Uterus (tissue), 4 donors: ENCODE measurements at places on chromosomes 11 and 22. TPM values are rescaled to one million over a fixed set of nuclear protein-coding genes. Genes with fewer than 3 reads are reported as not detected.

DNAJB13 gene
- 1.9 TPM for total RNA-seq

LRRC4C gene
- total RNA-seq = 16.9 TPM

MRGPRX3 gene
- not detected for total RNA-seq

OR6A2 gene
- not detected for total RNA-seq

CCDC85B gene
- total RNA-seq = 63.5 TPM

ZP1 gene
- not detected for total RNA-seq

IFITM10 gene
- total RNA-seq = not detected

PIK3C2A gene
- 63.5 TPM for total RNA-seq

PRCP gene
- total RNA-seq = 59.9 TPM

LRRC10B gene
- 0.59 TPM for total RNA-seq

FAM89B gene
- 13.9 TPM for total RNA-seq

OR4C45 gene
- not detected for total RNA-seq

CNTF gene
- not detected for total RNA-seq

CFAP300 gene
- total RNA-seq = 8.4 TPM

OR51B4 gene
- total RNA-seq = not detected

DAGLA gene
- 0.29 TPM for total RNA-seq

SCUBE2 gene
- 3.1 TPM for total RNA-seq

RAB36 gene
- 18.2 TPM for total RNA-seq

APOBEC3G gene
- 25.4 TPM for total RNA-seq

HTR3A gene
- total RNA-seq = 0.21 TPM

TMPRSS13 gene
- 0.90 TPM for total RNA-seq

HBG2 gene
- not detected for total RNA-seq

P2RY6 gene
- not detected for total RNA-seq

SYCE3 gene
- not detected for total RNA-seq

CTSW gene
- 0.62 TPM for total RNA-seq

NCAM1 gene
- 210 TPM for total RNA-seq

KRTAP5-5 gene
- total RNA-seq = not detected

MMP27 gene
- total RNA-seq = not detected

ZC3H12C gene
- total RNA-seq = 10.9 TPM

ACTN3 gene
- 0.46 TPM for total RNA-seq

OR52H1 gene
- total RNA-seq = 2.1 TPM
